ENCODE measurements at places on chromosomes 12 and 14. TPM values are rescaled to one million over a fixed set of nuclear protein-coding genes. Genes with fewer than 3 reads are reported as not detected.

Gene NEUROD4
- total RNA-seq, result not detected

Gene MED6
- 38.0 TPM for total RNA-seq

Gene PZP
- not detected for total RNA-seq

Gene CD163
- total RNA-seq, result 120 TPM

Gene CISTR
- total RNA-seq, result not detected

Gene TMEM30B
- total RNA-seq, result 21.5 TPM

Gene RBP5
- total RNA-seq, result 0.96 TPM

Gene PEX5
- 61.7 TPM for total RNA-seq

Gene RNASE3
- not detected for total RNA-seq

Gene TAS2R42
- not detected for total RNA-seq

Gene CCDC175
- not detected for total RNA-seq

Gene MAP1LC3B2
- total RNA-seq, result not detected

DNA sequence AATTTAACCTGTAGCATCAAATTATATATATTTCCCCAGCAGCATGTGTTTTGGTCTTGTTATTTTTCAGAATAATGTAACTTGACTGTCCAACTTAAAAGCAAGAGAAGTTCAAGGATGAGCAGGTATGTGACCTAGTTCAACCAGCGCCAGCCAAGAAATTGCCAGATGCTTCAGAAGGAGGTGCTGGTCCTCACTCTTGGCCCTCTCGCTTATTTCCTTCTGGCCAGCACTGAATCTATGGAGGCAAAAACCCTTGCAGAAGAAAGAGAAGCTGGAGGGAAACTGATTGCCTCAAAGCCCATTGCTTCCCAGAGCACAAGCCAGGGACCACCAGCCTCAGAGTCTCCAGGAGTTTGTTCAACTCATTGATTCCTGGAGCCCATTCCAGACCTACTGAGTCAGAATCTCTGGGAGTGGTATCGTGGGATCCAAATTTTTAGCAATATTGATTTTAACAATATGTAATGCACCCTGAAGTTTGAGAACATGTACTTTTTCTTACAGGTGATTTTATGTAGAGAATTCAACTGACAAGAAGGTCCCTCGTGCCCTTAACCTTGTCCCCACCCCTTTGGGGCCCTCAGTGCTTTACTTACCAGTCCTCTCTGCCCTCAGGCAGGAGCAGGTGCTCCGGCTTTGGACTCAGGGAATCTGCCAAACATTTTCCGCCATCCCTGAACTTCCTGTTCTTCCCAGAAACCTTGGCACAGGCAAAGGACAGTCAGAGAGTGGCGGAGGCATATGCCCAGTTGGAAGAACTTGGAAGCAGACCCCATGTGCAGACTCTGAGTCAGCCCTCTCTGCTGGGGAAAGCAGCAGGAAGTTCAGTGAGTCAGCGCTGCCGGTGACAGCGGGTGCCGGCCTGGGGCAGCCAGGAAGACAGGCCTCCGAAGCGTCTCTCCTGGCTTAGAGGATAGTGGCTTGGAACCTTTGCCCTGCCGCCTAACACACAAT, 10.4 kb downstream of the BEST3 start:
- peak; percentile 86 for DNase-seq

DNA sequence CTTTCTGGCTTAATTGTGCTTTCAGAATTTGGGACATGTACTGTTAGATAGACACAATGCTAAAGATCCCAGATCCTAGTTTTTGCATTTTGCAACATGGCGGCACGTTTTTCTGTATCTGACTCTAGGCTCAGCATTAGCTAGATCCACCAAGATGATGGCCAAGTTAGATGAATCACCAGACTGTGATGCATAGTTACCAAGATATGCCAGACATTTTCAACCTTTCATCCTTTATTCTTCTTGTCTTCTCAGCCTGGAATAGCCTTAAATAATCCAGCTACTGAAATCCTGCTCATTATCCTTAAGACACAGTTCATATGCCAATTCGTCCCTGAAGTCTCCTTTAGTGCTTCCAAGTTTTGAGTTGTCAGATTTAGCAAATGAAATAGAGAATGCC, 144.9 kb upstream of the CRY1 start:
- DNase-seq, result no peak

GRCh38 chr12:11785712-11786111, 136.2 kb downstream of the ETV6 start:
- no peak for DNase-seq

- DNase-seq, result no peak
Observed at GRCh38 chr12:25377469-25378177, 126.9 kb upstream of the KRAS start.

GRCh38 chr12:115500872-115501271, 776.6 kb downstream of the MED13L start:
- no peak for DNase-seq

DNA sequence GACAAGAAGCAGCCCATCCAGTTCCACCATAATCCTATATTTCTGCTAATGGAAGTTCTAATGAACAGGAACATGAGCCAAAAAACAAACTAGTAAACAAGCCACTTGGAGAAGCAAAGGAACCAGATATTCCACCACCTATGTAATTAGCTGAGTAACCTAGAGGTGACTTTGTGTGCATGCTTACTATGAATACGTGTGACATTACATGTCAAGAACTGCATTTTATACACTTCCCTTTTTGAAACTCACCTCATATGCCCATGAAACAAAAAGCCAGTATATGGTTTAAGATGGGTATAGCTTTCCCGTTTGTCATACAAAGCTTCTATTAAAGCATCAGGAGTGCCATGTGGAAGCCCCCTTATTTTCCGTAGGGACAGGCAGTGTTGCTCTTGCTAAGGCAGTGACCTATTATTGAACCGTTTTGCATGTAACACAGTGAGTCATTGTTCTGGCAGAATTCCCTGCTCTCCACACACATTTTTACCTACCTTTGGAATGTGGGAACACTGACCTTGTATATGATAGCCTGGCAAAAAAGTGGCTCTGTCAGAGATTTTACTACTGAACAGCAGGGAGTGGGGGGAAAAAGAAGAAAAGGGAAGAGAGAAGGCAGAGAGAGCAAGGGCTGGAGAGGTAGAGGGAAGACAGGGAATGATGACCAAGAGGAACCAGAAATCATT, 34.8 kb upstream of the FRMD6 start:
- DNase-seq, result no peak

- DNase-seq, result no peak
Observed at GRCh38 chr12:22527999-22528398, 16.3 kb downstream of the C2CD5 start.

DNA sequence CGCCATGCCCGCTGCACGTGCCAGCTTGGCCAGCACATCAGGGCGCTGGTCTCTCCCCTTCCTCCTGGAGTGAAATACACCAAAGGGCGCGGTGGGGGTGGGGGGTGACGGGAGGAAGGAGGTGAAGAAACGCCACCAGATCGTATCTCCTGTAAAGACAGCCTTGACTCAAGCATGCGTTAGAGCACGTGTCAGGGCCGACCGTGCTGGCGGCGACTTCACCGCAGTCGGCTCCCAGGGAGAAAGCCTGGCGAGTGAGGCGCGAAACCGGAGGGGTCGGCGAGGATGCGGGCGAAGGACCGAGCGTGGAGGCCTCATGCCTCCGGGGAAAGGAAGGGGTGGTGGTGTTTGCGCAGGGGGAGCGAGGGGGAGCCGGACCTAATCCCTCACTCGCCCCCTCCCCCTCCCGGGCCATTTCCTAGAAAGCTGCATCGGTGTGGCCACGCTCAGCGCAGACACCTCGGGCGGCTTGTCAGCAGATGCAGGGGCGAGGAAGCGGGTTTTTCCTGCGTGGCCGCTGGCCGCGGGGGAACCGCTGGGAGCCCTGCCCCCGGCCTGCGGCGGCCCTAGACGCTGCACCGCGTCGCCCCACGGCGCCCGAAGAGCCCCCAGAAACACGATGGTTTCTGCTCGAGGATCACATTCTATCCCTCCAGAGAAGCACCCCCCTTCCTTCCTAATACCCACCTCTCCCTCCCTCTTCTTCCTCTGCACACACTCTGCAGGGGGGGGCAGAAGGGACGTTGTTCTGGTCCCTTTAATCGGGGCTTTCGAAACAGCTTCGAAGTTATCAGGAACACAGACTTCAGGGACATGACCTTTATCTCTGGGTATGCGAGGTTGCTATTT, 914 bp upstream of the CCND2 start:
- DNase-seq, result no peak

- no peak for DNase-seq
Observed at GRCh38 chr14:73728717-73729330, 14.6 kb upstream of the PNMA1 start.

DNA sequence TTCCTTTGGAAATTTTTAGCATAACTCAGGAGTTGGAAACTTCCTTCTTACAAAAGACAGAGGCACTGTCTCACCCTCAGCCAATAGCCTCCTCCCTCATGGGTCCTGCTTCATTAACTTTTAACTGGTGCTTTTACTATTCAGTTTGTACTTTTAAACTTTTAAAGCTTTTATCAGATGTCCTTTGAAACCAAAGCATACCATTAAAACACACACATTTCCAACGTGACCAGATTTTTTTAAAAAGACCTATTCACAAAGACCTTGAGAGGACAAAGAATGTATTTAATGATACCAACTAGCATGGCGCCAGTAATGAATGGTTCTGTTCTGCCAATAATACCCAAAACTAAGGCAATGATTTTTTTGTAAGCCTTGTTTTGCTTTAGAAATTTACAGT, 173.6 kb upstream of the EEA1 start:
- no peak for DNase-seq

- no peak for DNase-seq
Observed at GRCh38 chr12:2797721-2798418, 3.1 kb downstream of the FKBP4 start.

DNA sequence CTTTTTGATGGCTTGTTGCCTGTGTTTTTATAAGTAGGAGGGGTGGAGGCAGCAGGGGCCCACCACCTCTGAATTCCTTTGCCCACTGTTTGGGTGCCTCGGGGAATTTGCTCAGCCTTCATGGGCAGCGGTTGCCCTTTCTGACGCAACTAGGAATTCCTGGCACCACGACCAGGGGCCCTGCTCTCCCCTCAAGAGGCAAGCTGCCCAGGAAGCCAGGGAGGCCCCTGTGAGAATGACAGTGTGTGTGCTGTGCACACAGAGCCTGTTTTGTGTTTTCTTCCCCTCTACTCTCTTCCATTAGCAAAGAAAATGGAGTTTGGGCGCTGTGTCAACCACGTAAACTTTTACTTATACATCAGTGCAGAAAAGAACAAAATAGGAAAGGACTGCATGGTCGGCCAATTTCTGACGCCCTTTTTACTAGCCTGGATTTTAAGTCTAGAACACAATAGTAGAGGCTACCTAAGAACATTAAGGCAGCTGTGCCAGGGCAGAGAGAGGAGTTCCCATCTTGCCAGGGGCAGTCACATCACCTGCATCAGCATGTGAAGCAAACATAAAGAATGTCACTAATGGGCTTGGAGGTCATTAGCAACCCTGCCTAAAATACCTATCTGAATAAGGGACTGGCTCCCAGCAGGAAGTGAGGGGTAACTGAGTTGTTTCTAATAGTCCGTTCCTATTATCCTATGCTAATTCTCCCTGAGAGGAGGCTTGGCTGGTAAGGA, 17.9 kb upstream of the PTGR2 start:
- peak; percentile 64 for DNase-seq

GRCh38 chr14:70642303-70643235, 853 bp downstream of the TTC9 start:
- no peak for DNase-seq

- no peak for DNase-seq
Observed at GRCh38 chr12:113650476-113650875, 178.8 kb upstream of the LHX5 start.

- no peak for DNase-seq
Observed at GRCh38 chr14:68874746-68875155, 81.9 kb upstream of the ZFP36L1 start.

GRCh38 chr14:55448141-55448614, 7.8 kb upstream of the TBPL2 start:
- peak; percentile 72 for DNase-seq

DNA sequence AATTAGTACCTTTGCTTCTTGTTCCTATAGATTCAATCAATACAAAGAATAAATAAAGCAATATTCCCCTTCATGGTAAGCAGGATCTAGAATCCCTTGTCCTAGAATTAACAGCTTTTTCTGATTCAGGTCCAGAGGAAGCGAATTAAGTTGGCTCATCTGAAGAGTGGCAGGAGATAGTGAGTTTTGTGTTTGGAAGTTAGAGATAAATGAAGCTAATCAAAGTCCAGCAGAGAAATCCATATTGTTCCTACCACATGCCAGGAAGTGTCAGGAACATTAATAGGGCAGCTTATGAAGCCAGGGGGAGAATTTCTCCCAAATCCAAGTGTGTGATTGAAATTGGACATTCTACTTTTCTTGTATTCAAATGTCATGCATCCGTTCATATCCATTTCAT, 13.9 kb downstream of the CAPZA3 start:
- DNase-seq, result no peak

DNA sequence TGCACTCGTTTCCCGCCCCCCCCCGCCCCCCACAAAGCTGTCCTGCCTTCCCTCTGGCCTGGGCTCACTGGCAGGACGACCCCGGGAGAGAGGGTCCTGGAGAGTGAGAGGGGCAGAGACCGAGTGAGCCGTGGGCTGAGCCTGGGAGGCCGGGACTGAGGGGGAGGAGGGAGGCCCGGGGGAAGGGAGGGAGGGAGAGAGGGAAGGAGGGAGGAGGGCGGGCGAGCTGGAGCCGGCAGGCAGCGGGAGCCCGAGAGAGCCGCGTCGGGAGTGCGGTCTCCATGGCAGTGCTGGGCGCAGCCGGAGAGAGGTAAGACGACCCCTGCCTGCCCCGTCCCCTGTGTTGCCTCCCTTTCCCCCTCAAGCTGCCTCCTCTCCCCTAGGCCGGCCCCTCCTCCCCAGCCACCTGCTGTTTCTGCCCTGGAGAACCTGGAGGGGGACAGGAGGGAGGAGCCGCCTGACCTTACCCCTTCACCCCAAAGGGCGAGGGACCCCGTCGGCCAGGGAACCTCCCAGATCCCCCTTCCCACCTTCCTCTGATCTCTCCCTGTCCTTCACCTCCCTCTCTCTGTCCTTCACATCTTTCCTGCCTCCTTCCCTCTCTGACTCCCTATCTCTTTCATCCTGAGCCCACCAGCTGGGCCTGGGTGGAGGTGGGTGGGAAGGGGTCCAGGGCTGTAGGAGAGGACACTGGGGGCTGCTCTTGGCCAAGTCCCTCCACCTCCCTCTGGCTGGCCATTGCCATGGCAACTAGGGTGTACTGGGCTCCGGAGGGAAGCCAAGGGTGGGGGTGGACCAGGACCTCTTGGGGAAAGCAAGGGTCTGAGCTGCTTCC, at the start of gene GPR162:
Gene GPR162, plus strand, starts transcription at position 231 of the 835 bp plus-strand sequence. CDS start 2,078 bp downstream, outside the sequence.
- DNase-seq, result no peak

GRCh38 chr14:37438444-37438843, 156.6 kb downstream of the FOXA1 start:
- DNase-seq, result no peak

DNA sequence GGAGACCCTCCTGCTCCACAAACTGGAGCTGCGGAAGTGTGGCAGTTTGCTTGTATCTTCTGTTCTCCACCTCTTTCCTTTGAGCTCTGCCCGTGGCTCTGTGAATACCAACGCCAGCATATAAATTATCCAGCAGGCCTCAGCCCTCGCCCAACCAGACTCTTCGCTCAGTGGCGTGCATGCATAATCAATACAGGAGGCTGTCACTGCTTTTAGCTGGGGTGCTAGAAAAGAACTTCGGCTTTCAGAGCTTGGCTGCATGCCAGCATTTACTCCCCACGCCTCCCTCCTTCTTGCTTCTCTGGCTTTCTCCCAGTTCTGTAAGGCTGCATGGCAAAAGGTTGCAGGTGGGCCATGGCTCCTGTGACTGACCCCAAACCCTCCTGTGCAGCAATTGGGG, 26.9 kb downstream of the NRXN3 start:
- no peak for DNase-seq

Data from ascending aorta (tissue), 2 donors.